ENCODE measurements at places on chromosomes 11 and 22.

GRCh38 chr11:819943-820649, 1.4 kb downstream of the PNPLA2 start:
- H3K4me3 ChIP-seq: peak overlapping the region; percentile 80
- H3K27ac ChIP-seq: peak overlapping the region; percentile 63
- peak; percentile 92 for DNase-seq
- H3K4me1 ChIP-seq: peaks cover 8% of the 10 kb centered on the region

DNA sequence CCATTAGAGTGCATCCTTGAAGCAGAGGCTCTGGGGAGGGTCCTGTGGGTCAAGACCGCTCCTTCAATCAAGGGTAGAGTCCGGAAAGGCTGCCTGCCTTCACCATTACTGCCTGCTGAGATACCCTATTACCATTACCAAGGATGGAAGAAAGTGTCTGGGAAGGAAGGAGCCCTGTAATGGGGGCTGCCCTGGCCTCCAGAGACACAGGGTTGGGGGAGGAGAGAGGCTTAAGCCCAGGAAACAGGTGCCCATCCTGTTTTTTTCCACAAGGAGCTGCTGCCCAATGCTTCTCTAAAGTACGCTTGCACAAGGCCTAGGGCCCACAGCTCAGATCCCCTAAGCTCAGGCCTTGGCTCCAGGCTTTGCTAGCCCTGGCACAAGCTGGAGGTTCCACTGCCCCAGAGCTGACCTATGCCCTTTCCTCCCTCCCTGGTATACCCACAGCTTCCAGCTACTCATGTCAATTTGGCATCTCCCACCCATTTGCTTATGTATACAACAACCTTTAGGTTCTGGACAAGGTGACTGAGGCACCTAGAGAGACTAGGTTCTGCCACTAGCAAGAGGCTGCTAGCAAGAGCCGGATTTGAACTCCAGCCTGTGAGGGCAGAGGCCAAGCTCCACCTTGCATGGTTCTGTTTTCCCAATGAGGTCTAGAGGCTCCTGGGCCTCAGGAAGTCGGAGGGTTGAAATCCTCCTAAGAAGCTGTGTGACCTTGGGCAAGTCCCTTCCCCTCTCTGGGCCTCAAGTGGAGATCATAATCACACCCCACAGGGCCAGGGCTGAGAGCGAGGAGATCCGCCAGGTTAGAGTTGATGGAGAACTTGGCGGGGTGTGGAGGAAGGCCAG, 1.5 kb upstream of the PLCB3 start:
- DNase-seq: no peak
- H3K4me3 ChIP-seq: peak overlapping the region; percentile 54
- peak overlapping the region; percentile 35 for H3K27ac ChIP-seq
- H3K36me3 ChIP-seq: peaks cover 4% of the 10 kb centered on the region

DNA sequence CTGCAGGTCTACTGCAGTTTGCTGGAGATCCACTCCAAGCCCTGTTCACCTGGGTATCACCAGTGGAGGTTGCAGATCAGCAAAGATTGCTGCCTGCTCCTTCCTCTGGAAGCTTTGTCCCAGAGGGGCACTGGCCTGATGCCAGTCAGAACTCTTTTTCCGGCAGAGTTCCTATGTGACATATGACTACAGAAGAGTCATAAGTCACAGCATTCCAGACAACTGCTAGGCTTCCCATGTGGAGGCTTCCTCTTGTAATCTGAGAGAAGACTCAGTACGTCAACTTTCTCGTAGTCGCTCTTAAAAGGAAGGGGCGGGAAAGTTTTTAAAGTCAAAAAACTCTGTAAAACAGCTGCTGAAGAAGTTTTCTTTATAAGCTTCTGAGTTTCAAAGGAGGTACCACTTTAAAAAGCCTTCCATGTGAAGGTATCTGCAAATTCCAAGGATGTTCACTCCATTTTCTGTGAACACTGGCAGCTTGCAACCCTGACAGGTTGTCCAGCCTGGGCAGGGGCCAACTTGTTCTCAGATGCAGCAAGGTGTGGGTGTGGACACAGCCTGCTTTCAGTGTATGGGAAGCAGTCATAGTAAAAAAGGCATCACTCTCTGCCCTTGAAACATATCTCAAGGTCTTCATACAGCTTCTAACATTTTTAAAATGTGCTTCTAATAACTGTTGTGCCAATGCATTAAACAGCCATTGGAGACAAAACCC, 97.8 kb downstream of the ME3 start:
- no peaks in the 10 kb centered on the region for H3K36me3 ChIP-seq
- H3K27ac ChIP-seq: no peak overlapping the region
- no peak overlapping the region for H3K4me3 ChIP-seq
- no peaks in the 10 kb centered on the region for H3K27me3 ChIP-seq
- no peaks in the 10 kb centered on the region for H3K4me1 ChIP-seq

DNA sequence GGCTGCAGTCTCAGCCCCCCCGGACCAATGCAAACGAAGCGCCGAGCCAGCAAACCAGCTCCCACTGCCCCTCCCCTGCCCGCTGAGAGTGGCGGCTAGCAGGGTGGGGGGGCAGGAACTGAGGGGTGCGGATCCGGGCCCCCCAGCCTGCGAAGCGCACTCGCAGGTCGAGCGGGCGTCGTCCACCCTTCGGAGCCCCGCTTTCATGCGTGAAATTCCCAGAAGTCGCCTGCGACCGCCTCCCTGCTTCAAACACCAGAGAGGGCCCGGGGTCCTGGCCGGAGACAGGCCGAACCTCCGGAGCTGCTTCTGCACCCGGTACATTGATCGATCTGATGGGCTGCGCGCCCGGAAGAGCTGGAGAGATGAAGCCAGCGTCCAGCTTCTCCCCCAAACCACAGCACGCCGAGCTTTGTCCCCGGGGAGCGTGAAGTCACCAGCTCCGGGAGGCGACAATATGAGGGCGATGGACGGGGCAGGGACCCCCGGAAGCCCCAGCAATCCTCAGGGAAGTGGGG, 646 bp upstream of the PATZ1 start:
- DNase-seq: peak; percentile 52
- peaks cover 35% of the 10 kb centered on the region for H3K36me3 ChIP-seq
- no peaks in the 10 kb centered on the region for H3K27me3 ChIP-seq
- H3K27ac ChIP-seq: peak overlapping the region; percentile 78
- H3K4me3 ChIP-seq: peak overlapping the region; percentile 78

Data from activated T-helper 2 cell treated with anti-CD3 and anti-CD28 coated beads, Interferon-gamma antibody, Interleukin-2, Interleukin-4, amounts not matched to agents 10 μg/mL and 5 μg/mL and 100 μg/mL, durations not matched to agents 14 hours and 24 hours and 36 hours (primary cell).